Tibial artery (tissue), 4 donors: ENCODE measurements at places on chromosomes 1 and 21.

- no peak overlapping the region for H3K27ac ChIP-seq
- H3K4me1 ChIP-seq, result no peaks in the 10 kb centered on the region
- DNase-seq, result no peak
- H3K4me3 ChIP-seq, result no peak overlapping the region
- no peaks in the 10 kb centered on the region for H3K27me3 ChIP-seq
These were observed 91.9 kb downstream of the CSMD2 start for GRCh38 chr1:34073028-34073695.

DNA sequence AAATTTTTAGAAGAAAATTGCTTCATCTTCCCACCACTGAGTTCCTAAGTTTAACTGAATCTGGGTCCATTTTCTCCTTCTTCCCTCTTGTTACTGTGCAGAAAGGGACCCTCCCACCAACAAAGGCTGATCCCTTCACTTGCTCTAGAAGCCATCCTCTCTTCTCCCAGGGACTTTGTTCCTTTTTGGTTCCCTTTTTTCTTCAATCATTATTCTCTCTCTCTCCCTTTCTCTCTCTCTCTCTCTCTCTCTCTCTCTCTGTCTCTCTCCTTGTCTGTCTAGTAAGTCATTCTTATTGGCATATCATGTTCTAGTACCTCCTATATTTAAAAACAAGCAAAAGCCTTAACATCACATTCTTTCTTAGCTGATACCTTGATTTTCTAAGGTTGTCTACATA is 31.7 kb upstream of the GADD45A start:
- no peaks in the 10 kb centered on the region for H3K27me3 ChIP-seq
- no peak overlapping the region for H3K4me3 ChIP-seq
- no peaks in the 10 kb centered on the region for H3K36me3 ChIP-seq
- no peaks in the 10 kb centered on the region for H3K4me1 ChIP-seq

DNA sequence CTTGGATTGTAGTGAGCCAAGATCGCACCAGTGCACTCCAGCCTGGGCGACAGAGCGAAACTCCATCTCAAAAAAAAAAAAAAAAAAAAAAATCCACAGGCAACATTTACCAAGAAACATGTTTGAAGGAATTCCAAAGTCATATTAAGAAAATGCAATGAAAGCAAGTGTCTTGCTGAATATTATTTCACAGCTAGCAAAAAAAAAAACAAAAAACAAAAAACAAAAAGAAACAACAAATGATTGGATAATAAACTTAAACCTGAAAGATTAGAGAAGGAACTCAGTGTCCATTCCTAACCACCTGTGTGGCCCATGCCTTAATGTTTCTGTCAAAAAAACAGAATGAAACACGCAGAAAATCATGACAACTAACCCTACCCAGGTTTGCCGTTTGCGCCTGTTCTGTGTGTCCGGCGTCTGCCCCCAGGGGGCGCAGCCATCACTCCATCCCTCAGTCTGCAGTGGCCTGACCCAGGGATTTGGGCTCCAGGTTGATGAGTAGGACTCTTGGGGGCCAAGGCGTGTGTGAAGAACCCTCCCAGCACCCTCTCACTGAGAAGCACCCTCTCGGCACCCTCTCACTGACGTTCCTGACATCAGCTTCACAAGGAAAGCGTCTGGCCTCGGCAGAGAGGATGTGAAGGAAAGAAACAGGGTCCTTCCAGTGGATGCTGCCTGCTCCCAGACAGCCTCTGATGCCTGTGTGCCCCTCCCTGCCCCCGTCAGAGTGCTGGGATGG is 19.2 kb upstream of the PTTG1IP start:
- H3K27me3 ChIP-seq, result peaks cover 18% of the 10 kb centered on the region
- DNase-seq, result peak; percentile 67
- H3K27ac ChIP-seq, result no peak overlapping the region

- H3K27me3 ChIP-seq, result no peaks in the 10 kb centered on the region
- H3K36me3 ChIP-seq, result no peaks in the 10 kb centered on the region
- peaks cover 47% of the 10 kb centered on the region for H3K4me1 ChIP-seq
- H3K4me3 ChIP-seq, result no peak overlapping the region
- DNase-seq, result no peak
- H3K27ac ChIP-seq, result peak overlapping the region; percentile 75
These were observed 137.2 kb downstream of the DHRS3 start for GRCh38 chr1:12480748-12481362.
